ENCODE measurements at places on chromosomes 6 and 20.

- no peaks in the 10 kb centered on the region for H3K4me1 ChIP-seq
- no peaks in the 10 kb centered on the region for H3K27me3 ChIP-seq
- DNase-seq: no peak
- H3K27ac ChIP-seq: no peak overlapping the region
These were observed 50.3 kb downstream of the GTF2H5 start for GRCh38 chr6:158218467-158218866.

GRCh38 chr6:43871284-43871683, 101.3 kb downstream of the VEGFA start:
- no peak for DNase-seq
- H3K36me3 ChIP-seq: no peaks in the 10 kb centered on the region
- no peak overlapping the region for H3K4me3 ChIP-seq
- no peaks in the 10 kb centered on the region for H3K4me1 ChIP-seq
- H3K27me3 ChIP-seq: peaks cover 3% of the 10 kb centered on the region

- no peaks in the 10 kb centered on the region for H3K27me3 ChIP-seq
- no peaks in the 10 kb centered on the region for H3K4me1 ChIP-seq
- no peak overlapping the region for H3K4me3 ChIP-seq
- H3K36me3 ChIP-seq: no peaks in the 10 kb centered on the region
These were observed 477.7 kb downstream of the BTBD3 start for GRCh38 chr20:12395353-12395752.

DNA sequence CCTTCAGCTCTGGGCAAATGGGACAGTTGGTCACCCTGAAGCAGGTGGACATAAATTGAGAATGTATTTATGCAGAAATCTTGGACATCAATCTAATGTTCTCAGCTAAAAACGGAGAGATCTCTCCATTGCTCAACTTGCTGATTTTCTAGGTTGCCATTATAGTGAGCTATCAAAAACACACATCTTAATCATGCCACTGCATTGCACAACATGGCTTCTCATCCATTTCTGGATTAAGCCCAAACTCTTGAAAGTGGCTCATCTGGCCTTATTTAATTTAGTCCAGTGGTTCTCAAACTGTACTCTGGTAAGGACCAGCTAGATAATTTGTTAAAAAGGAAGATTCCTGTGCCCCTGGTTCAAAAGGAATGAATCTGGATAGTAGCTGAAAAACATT, 324.9 kb upstream of the CITED2 start:
- no peaks in the 10 kb centered on the region for H3K27me3 ChIP-seq
- no peak overlapping the region for H3K27ac ChIP-seq
- no peak for DNase-seq
- no peak overlapping the region for H3K4me3 ChIP-seq
- H3K4me1 ChIP-seq: no peaks in the 10 kb centered on the region

GRCh38 chr6:95923518-95923917, 92.3 kb upstream of the FUT9 start:
- H3K27me3 ChIP-seq: no peaks in the 10 kb centered on the region
- H3K36me3 ChIP-seq: no peaks in the 10 kb centered on the region
- DNase-seq: no peak
- no peaks in the 10 kb centered on the region for H3K4me1 ChIP-seq

DNA sequence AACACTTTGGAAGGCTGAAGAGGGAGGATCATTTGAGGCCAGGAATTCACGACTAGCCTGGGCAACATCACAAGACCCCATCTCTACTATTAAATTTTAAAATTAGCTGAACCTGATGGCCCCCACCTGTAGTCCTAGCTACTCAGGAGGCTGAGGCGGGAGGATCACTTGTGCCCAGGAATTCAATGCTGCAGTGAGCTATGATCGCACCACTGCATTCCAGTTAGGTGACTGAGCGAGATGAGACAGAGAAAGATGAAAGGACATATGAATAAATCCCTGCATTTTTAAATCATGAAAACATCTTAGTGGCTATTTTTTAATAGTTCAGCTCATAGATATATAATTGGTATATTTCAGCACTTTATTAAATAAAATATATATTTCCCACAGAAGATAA, 93.8 kb downstream of the GPR63 start:
- no peak for DNase-seq
- no peak overlapping the region for H3K4me3 ChIP-seq
- H3K4me1 ChIP-seq: no peaks in the 10 kb centered on the region
- no peaks in the 10 kb centered on the region for H3K36me3 ChIP-seq
- H3K27ac ChIP-seq: no peak overlapping the region

GRCh38 chr6:96582436-96582835, 19.5 kb downstream of the FHL5 start:
- H3K27ac ChIP-seq: no peak overlapping the region
- H3K27me3 ChIP-seq: no peaks in the 10 kb centered on the region
- H3K4me3 ChIP-seq: no peak overlapping the region
- H3K4me1 ChIP-seq: no peaks in the 10 kb centered on the region

DNA sequence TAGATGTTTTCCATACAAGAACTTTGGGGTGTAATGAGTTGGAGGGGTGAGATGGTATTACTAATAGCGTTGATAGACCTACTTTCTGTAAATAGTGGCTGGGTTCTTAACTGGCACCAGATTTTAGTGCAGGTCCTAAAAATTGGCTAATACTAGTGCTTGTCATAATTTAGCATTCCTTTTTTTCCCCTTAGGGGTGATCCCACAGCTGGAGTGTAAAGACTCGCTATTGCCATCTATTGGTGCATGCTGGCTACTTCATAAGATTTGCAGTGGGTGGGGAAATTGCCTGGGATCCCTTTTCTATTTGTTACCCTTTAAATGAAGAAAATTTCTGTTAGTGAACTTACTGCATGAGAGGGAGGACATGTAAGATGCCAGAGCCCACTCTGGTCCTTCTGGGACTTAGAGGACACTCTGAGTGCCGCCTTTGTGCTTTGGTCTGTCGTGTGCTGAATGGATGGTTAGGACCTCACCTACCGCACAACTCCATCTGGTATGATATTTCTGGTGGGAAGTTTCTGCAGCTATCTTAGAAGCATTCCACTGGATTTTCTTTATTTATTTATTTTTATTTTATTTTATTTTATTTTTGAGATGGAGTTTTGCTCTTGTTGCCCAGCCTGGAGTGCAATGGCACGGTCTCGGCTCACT, 195.5 kb downstream of the JARID2 start:
- peak; percentile 67 for DNase-seq
- peaks cover 6% of the 10 kb centered on the region for H3K36me3 ChIP-seq

Data from B cell (primary cell).